ENCODE measurements at places on chromosomes 11 and 22.

DNA sequence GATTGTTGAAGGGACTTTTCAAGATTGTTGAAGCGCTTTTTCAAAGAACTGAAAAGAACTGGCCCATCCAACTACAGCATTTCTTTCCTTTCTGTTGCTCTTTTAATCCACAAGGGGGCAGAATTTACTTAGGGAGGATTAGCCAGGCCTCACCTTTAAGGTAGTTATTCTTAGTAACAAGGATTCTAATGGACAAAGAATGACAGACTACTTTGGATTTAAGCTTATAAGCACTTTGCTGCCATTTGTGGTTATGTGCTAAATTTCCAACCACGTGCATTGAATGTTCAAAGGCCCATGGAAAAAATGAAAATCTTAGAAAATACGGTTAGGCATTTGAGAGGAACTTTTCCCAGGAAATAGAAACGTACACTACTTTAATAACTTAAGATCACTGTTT, 49.5 kb upstream of the HSPA8 start:
- DNase-seq, result no peak

DNA sequence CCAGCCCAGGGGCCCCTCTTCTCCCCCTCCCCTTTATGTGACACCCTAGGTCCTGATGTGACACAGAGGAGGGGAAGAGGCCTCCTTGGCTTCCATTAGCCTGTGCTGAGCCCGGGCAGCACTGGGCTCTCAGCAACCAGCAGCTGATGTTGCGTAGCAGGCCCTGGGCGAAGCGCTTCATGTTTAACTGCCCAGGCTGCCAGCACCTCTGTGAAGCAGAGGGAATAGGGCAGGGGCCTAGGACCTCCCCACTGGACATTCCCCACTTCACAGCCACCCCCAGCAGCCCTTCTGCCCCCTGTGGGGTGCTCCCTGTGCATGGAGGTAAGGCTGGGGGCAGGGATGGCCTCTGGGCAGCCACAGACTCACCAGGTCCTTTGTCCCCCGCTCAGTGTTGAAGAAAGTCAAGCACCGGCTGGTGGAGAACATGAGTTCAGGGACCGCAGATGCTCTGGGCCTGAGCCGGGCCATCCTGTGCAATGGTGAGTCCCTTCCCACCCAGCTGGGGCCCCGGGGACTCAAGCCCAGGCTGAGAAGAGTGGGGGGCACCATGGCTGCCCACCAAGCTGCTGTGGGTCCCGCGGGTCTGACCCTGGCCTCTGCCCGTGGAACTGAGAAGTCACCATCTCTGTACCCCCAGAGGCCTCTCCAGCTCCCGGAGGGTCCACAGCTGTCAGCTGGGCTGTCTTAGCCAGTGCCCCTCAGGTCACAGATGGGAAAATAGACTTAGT, 11.6 kb downstream of the PICK1 start:
- DNase-seq, result no peak

DNA sequence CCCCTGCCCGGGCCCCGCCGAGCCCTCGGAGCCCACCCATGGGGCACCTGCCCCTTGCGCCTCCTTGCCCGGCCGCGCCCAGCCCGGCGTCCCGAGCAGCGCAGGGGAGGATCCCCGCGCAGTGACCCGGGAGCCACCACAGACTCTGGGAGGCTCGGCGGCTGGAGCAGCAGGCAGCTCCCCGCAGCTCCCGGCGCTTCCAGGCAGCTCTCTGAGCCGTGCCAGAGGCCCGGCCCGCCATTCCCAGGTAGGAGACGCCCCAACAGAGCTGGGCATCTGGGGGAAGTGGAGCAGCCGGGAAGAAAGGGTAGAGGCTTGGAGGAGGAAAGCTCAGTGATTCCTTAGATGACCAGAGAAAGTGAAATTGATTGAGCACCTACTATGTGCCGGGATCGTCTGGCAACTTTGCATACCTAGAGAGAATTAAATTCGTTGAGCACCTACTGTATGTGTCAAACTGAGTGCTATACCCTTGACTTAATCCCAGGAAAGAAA, 670 bp downstream of the RASD2 start:
- DNase-seq, result no peak

DNA sequence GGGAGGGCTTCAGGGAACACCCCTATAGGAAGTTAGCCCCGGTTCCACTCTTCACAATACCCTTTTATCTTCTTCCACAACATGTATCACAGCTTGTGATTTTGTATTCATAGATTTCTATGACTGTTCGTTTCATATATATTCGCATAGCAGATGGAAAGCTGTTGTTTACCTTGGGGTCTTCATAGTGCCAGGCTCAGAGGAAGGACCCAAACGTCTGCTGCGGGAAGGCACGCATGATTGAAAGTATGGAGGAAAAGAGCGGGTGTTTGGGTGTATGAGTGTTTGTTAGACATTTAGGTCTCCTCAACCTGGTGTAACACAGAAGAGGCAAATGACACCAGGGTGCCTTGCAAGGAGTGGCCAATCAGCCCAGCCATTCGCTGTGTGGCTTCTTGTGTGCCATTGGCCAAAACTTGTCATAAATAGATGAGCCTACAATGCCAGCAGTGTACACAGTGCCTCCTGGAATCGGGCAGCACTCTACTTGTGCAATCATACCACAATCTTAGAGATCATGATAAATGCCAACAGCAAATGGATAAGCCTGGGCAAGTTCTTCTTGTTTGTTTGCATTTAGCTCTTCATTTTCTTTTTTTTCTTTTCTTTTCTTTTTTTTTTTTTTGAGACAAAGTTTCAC, 10.9 kb upstream of the ADA2 start:
- DNase-seq, result no peak

DNA sequence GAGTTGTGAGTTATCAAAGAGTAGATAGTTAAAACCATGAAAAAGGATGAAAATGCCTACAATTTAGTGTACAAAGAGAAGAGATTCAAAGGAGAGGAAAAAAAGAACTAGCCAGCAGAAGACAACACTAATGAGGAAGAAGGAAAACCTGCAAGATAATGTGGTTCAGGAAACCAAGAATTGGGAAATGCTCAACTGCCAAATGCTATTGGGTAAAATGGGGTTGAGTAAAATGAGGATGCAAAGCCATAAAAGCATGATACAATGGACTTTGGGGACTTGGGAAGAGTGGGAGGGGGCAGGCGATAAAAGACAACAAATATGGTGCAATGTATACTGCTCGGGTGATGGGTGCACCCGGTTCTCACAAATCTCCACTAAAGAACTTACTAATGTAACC, 7.6 kb upstream of the OR52K2 start:
- DNase-seq, result no peak

DNA sequence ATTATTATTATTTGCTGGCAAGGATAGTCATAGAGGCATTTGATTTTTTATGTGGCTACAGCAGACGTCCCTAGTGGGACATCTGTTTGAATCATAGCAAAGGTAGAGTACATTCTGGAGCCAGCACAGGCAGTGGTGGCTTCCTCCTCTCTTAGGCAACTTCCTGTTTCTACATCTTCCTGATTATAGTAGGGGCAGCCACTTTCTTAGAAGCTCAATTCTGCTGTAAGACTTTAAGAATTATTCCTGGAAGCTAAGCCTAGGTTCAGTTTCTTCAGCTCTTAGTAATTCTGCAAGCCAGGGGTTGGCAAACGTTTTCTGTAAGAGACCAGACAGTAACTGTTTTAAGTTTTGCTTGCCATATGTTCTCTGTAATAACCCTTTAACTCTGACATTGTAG, 129.3 kb upstream of the TENM4 start:
- DNase-seq, result no peak

GRCh38 chr11:123494195-123495050, 64.4 kb downstream of the GRAMD1B start:
- no peak for DNase-seq

GRCh38 chr11:46380340-46381047, 975 bp upstream of the MDK start:
- no peak for DNase-seq

GRCh38 chr11:38300570-38300969, 1702.5 kb upstream of the RAG2 start:
- DNase-seq, result no peak

GRCh38 chr11:13009921-13010748, 1.0 kb downstream of the RASSF10 start:
- DNase-seq, result no peak

- DNase-seq, result no peak
Measured at GRCh38 chr11:17354601-17354991, 3.0 kb downstream of the NCR3LG1 start.

DNA sequence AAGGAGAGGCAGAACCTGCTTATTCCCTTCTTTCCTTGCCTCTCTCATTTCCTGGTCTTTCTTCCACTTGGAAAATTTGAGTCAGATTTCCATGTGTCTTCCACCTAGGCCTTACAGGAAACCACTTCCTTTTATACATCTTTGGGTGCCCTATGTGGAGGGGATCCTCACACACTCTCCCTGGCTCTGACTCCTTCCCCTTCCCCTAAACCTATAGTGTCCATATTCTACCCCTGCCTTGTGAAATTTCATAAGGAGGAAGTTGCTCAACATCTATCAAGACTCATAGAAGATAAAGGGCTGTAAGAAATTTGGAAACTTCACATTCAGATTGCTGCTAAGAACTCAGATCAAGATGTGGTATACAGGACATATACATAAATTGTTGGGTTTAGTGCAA, 20.4 kb downstream of the TUG1 start:
- DNase-seq, result no peak
